ENCODE measurements at places on chromosomes 11 and 22. TPM values are rescaled to one million over a fixed set of nuclear protein-coding genes. Genes with fewer than 3 reads are reported as not detected.

OR52I1 gene
- 0.15 TPM for total RNA-seq

MMP1 gene
- total RNA-seq, result not detected

SLC43A3 gene
- total RNA-seq, result 41.3 TPM

CELSR1 gene
- 55.4 TPM for total RNA-seq

GPHA2 gene
- 2.1 TPM for total RNA-seq

ABTB2 gene
- total RNA-seq, result 12.7 TPM

ALDH3B1 gene
- total RNA-seq, result 98.1 TPM

MOV10L1 gene
- not detected for total RNA-seq

OR8K3 gene
- total RNA-seq, result not detected

MIEF1 gene
- total RNA-seq, result 36.9 TPM

DNA sequence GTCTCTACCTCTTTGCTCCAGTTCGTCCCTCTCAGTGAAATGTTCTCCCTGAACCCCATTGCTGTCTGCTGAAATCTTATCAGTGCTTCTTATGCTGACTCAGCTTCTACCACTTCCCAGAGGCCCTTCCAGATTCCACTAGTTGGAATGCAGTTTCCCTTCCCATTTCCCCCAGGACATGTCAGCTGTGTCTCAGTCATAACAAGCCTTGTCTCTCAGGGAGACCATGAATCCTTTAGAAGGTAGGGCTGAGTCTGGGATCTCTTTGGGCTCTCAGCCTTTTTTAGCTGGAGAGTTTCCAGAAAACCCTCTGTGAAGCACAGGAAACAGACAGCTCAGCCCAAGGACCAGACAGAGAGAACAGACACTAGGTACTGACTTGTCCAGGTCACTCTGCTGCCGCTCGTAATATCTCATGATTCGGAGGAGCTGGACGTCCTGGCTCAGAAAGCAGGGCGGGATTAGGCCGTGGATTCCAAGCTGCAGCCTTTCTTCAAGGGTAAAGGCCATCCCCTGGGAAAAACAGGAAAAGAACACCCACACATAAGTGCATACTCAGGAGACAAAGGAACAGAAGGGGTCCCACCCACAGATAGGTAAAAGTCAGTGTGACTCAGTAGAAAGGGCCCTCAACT, 113.0 kb downstream of the ME3 start:
- no peak overlapping the region for H3K4me3 ChIP-seq
- no peak for DNase-seq
- 0 out of 2 replicates have a peak, but pooled peaks cover 5% of the 10 kb centered on the region for H3K4me1 ChIP-seq
- H3K36me3 ChIP-seq, result no peaks in the 10 kb centered on the region
- no peak overlapping the region for H3K27ac ChIP-seq
- no peaks in the 10 kb centered on the region for H3K27me3 ChIP-seq

GRCh38 chr11:33064033-33064825, 24.9 kb downstream of the TCP11L1 start:
- no peak overlapping the region for H3K4me3 ChIP-seq
- no peaks in the 10 kb centered on the region for H3K4me1 ChIP-seq
- H3K27ac ChIP-seq, result no peak overlapping the region
- no peak for DNase-seq
- H3K27me3 ChIP-seq, result no peaks in the 10 kb centered on the region
- no peaks in the 10 kb centered on the region for H3K36me3 ChIP-seq

DNA sequence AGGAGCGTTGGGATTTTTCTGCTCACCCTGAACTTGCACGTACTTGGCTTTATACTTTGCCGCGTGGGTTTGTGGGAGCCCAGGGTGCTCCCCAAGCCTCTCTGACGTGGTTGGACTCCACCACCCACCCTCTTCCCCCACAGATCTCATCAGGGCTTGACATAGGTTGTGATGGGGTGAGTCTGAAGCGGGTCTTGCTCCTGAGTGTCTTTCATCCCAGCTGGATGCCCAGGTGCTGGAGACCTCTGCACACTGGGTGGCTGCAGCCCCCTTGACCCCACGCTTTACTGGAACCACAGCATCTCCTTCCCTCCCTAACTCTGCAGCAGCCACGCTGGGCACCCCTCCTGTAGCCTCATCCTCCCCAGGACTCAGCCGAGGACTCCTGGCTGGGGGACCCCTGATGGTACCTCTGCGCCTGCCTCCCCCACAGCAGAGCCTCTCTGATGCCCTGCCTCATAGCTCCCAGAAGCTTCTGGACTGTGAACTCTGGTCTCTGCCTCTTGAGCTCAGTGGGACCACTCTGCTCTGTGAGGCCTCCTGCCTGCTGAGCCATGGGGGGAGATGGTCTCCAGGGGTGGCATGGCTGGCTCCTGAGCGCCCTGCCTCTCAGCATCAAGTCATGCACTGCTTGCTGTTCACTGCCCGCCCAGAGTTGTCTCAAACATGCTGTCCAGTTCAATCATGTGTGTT, 45.2 kb downstream of the MYEOV start:
- peak overlapping the region; percentile 9 for H3K27ac ChIP-seq
- H3K27me3 ChIP-seq, result no peaks in the 10 kb centered on the region
- peaks cover 35% of the 10 kb centered on the region for H3K4me1 ChIP-seq
- peaks cover 61% of the 10 kb centered on the region for H3K36me3 ChIP-seq
- no peak overlapping the region for H3K4me3 ChIP-seq

- H3K36me3 ChIP-seq, result no peaks in the 10 kb centered on the region
- DNase-seq, result no peak
- no peak overlapping the region for H3K4me3 ChIP-seq
- H3K27ac ChIP-seq, result no peak overlapping the region
- no peaks in the 10 kb centered on the region for H3K27me3 ChIP-seq
- peaks cover 31% of the 10 kb centered on the region for H3K4me1 ChIP-seq
Measured at GRCh38 chr22:42296381-42296853, 26.0 kb upstream of the TCF20 start.

DNA sequence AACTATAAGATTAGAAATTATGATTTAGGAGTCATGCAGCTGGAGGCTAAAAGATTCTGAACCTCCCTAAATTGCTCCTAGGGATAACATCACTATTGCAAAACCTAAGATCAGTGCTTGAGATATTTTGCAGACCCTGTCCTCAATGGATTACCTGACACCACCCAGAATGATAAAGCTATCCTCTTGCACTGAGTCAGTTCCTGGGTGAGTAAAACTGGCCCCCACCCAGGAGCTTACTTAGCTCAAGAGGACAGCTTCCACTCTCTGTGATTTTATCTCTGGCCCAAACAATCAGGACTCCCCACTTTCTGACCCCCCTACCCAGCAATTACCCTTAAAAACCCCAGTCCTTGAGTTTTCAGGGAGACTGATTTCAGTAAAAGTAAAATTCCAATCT, 2074.4 kb upstream of the RAG2 start:
- H3K4me3 ChIP-seq, result no peak overlapping the region
- H3K27me3 ChIP-seq, result no peaks in the 10 kb centered on the region
- H3K36me3 ChIP-seq, result no peaks in the 10 kb centered on the region
- no peak overlapping the region for H3K27ac ChIP-seq
- no peaks in the 10 kb centered on the region for H3K4me1 ChIP-seq

DNA sequence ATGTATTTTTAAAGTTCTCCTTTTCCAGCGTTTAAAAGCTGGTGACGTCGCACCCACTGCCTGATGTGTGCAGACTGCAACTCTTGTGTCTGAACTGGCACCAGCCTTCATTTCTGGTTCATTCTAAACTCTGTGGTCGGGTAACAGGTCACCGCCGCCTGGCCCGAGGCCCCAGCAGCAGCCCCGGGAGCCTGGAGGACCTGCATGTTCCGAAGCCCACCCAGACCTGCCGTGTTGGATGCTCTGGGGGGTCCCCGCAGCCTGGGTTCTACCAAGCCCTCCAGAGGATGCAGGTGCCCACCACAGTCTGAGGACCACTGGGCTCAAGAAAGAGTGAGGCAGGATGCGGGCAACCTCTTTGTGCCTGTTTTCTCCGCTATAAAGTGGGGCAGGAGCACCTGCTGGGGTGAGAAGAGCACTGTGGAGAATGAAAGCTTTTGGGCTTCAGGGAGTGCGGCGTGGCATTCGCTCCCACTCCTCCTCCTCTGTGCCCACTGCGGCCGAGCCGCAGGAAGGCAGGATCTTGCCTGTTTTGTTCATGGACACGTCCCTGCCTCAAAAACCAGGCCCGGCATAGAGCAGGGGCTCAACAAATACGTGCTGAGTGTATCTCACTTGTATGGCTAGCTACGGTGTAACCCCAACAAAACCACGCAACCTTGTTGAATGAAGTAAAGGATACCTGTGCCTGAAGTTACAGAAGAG, 40.1 kb downstream of the CERK start:
- no peaks in the 10 kb centered on the region for H3K4me1 ChIP-seq
- no peaks in the 10 kb centered on the region for H3K27me3 ChIP-seq
- H3K36me3 ChIP-seq, result no peaks in the 10 kb centered on the region
- DNase-seq, result no peak

GRCh38 chr11:400241-400689, 6.3 kb downstream of the PKP3 start:
- no peaks in the 10 kb centered on the region for H3K36me3 ChIP-seq
- no peak for DNase-seq
- no peak overlapping the region for H3K4me3 ChIP-seq

DNA sequence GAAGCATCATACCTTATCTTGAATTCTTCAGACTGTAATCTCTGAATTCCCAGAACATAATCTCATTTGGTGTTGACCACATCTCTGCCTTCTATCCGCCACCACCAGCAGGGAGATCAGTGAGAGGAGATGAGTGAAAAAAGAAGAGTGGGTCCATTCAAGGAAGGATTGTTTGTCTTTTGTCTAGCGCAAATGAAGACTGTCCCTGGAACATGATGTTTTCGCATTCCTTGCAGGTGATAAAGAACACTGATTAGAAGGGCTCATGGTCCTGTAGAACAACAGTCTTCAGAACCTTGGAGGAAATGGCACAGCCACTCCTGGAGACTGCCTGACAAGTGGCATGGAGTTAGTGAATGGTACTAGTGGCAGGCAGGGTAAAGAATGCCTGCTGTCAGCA, 869.6 kb downstream of the JRKL start:
- no peaks in the 10 kb centered on the region for H3K36me3 ChIP-seq
- H3K4me3 ChIP-seq, result no peak overlapping the region

DNA sequence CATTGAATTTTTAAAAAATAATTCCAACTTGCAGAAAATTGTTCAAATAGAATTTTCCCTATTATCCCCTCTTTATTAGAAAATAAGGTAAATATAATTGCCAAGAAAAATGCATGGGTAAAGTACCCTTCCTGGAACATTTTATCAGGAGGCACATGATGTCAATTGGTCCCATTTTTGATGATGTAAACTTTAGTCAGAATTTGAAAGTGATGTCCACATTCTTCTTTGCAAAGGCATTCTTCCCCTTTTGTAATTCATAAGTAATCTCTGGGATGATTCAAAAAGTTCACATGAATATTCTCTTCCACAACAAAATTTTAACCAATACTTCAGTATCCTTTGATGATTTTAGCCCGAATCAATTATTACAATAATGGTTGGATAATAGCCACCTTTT, 86.9 kb upstream of the ANO3 start:
- no peaks in the 10 kb centered on the region for H3K4me1 ChIP-seq
- no peak overlapping the region for H3K4me3 ChIP-seq
- H3K36me3 ChIP-seq, result no peaks in the 10 kb centered on the region
- DNase-seq, result no peak
- no peak overlapping the region for H3K27ac ChIP-seq

- H3K4me1 ChIP-seq, result no peaks in the 10 kb centered on the region
- no peak for DNase-seq
- no peak overlapping the region for H3K4me3 ChIP-seq
- no peak overlapping the region for H3K27ac ChIP-seq
Measured at GRCh38 chr11:22371160-22371559, 33.0 kb downstream of the SLC17A6 start.

- no peak for DNase-seq
- no peak overlapping the region for H3K27ac ChIP-seq
- H3K4me3 ChIP-seq, result no peak overlapping the region
- H3K27me3 ChIP-seq, result peaks cover 9% of the 10 kb centered on the region
Measured at GRCh38 chr22:24693379-24693778, 81.1 kb downstream of the PIWIL3 start.

GRCh38 chr11:64849598-64850356, 5.3 kb upstream of the CDC42BPG start:
- no peak for DNase-seq
- no peak overlapping the region for H3K4me3 ChIP-seq
- no peak overlapping the region for H3K27ac ChIP-seq

- no peak overlapping the region for H3K4me3 ChIP-seq
- peaks cover 14% of the 10 kb centered on the region for H3K4me1 ChIP-seq
- no peaks in the 10 kb centered on the region for H3K36me3 ChIP-seq
- no peak overlapping the region for H3K27ac ChIP-seq
- no peak for DNase-seq
Measured at GRCh38 chr22:19890502-19891316, 36.0 kb upstream of the GNB1L start.

GRCh38 chr22:45239681-45240051, 1.0 kb downstream of the KIAA0930 start:
- H3K4me3 ChIP-seq, result peak overlapping the region; percentile 90
- H3K27me3 ChIP-seq, result no peaks in the 10 kb centered on the region
- no peak for DNase-seq
- no peaks in the 10 kb centered on the region for H3K36me3 ChIP-seq
- peaks cover 12% of the 10 kb centered on the region for H3K4me1 ChIP-seq
- no peak overlapping the region for H3K27ac ChIP-seq

GRCh38 chr11:30471244-30471643, 114.9 kb downstream of the MPPED2 start:
- no peaks in the 10 kb centered on the region for H3K27me3 ChIP-seq
- H3K36me3 ChIP-seq, result no peaks in the 10 kb centered on the region
- no peak for DNase-seq
- no peaks in the 10 kb centered on the region for H3K4me1 ChIP-seq
- H3K4me3 ChIP-seq, result no peak overlapping the region

DNA sequence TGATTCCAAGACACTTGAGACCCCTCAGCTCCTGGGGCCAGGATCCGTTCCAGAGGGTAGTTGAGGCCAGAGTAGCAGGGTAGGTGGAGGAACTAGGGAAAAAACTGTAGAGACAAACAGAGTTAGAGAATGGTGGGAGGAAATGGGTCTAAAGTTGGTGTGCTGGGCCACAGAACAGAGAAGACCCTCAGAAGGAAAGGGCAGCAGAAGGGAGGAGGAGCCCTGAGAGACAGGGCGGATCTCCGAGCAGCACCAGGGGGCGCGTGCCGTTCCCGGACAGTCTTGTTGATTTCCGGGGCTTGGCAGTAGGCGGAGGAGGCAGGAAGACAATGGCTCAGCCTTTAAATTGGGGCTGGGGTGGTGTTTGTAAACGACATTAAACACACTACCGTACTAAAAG, 2.4 kb upstream of the CECR2 start:
- H3K36me3 ChIP-seq, result no peaks in the 10 kb centered on the region
- H3K27me3 ChIP-seq, result peaks cover 42% of the 10 kb centered on the region
- DNase-seq, result no peak
- H3K4me3 ChIP-seq, result no peak overlapping the region
- H3K4me1 ChIP-seq, result no peaks in the 10 kb centered on the region

- no peak overlapping the region for H3K4me3 ChIP-seq
- H3K4me1 ChIP-seq, result no peaks in the 10 kb centered on the region
- 0 out of 2 replicates have a peak, but pooled peaks cover 3% of the 10 kb centered on the region for H3K36me3 ChIP-seq
- H3K27ac ChIP-seq, result no peak overlapping the region
- H3K27me3 ChIP-seq, result no peaks in the 10 kb centered on the region
Measured at GRCh38 chr11:31414338-31414737, 44.7 kb downstream of the DNAJC24 start.
